ENCODE measurements at places on chromosomes 6 and 20.

DNA sequence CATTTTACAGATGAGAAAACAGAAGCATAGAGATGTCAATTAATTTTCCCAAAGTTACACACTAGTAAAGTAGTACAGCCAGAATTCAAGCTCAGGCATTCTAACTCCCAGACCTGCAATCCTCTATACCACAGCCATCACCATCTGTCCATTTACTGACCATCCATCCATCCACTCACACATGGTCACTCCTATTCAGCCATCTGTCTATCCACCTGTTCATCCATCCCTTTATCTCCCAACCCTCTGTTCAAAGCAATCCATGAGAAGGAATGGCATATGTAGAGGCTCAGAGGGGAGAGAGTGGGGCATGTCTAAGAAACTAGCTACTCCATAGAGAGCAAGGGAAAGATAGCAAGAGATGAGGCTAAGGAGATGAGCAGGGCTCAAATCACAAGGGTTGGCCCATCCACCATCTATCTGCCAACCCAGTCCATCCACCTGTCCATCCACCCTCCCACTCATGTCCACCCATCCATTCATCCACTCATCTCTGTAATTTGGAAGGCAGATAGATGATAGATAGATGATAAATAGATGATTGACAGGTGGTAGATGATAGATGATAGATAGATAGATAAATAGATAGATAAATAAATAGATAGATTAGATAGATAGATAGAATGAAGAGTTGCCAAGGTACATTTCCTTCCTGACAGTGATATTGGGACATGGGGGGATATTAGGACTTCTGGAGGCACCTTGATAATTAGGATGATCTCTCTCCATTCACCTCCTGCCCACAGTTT is 12.2 kb upstream of the C6orf132 start:
- no peak for DNase-seq

DNA sequence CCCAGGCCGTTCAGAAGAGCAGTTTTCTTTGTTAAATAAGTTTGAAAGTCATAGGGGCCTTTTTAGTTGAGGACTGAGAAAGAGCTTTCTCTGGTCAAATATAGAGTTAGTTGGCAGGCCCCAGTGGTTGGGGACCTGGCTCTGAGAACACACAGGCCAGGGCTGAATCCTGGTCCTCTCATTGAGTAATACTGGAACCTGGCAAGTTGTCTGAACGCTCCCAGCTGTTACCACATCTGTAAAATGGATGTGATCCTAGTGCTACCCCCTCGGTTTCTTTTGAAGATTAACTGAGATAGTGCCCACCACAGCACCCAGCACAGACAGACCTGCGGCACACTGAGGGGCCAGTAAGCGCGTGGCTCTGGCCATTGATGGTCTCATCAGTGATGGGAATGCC is 215.5 kb downstream of the ZDHHC14 start:
- DNase-seq, result no peak

- no peak for DNase-seq
Observed at GRCh38 chr6:162625846-162626540, 101.6 kb downstream of the PRKN start.

DNA sequence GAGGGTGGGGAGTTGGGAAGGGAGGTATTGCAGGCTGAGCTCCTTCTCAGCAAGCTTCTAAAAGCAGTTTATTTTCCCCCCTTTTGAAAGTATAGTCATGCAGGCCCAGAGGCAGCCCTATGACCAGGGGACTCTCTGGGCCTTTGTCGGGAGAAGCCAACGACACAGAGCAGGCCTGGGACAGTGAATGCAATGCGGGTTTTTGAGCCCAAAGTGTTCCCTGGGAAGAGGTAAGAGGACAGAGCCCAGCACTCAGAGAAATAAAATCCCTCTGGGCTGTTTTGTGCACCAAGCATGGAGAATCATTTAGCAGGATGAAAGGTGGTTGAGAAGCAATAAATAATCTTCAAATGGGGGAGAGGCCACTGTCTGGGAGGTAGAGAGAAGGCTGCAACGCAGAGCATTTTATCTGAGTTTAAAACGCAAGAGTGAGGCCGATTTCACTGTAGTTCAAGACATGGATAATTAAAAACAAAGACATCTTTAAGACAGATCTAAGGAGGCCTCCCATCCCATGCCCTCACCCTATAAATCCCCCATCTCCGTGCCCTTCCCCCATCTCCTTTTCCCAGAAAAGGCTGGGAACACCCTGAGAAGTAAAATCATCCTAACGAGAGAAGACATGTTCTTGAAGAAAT is 237.5 kb downstream of the CDC5L start:
- DNase-seq, result no peak

DNA sequence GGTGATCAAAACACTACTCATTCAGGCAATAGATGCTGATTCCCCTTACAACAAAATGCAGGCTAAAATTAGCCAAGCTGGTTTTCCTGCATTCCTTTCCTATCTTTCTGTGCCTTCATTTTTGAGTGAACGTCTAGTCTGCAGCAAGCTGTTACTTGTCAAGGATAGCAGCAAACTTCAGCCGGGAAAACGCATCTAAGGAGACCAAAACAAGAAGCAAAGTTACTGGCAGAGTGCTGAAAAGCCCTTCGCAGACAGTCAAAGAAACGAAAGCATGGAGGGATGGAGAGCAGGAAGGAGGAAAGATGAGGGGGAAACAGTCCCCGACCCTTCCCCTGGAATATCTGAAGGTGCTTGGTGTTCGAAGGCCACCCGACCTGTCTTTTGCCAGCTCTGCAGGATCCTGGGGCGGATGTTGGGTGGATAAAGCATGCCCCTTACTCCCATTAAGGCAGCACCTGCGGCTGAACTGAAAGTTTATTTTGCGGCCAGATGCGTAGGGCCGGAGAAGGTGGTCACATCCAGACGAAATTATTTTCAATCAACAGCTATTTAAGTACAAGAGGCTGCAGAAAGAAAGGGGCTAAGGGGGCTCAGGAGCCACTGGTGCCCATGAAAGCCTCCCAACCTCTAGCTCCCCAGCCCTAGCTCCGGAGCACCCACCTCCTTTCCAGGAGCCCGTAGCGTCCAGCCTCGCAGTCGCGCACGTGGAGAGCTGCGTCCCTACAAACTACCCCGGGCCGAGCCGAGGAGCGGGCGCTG is 538 bp downstream of the FERMT1 start:
- peak; percentile 98 for DNase-seq
